ENCODE measurements at places on chromosomes 16 and 17. TPM values are rescaled to one million over a fixed set of nuclear protein-coding genes. Genes with fewer than 3 reads are reported as not detected.

PRAC1 gene
- not detected for total RNA-seq

GRCh38 chr17:83203472-83204221, 124.2 kb downstream of the METRNL start:
- H3K4me3 ChIP-seq, result no peak overlapping the region
- no peaks in the 10 kb centered on the region for H3K36me3 ChIP-seq
- DNase-seq, result no peak
- H3K27me3 ChIP-seq, result no peaks in the 10 kb centered on the region
- H3K4me1 ChIP-seq, result peaks cover 23% of the 10 kb centered on the region

- no peak for DNase-seq
- H3K4me3 ChIP-seq, result no peak overlapping the region
- no peaks in the 10 kb centered on the region for H3K27me3 ChIP-seq
Measured at GRCh38 chr16:4501071-4501478, 24.9 kb downstream of the HMOX2 start.

NAT9 gene
- total RNA-seq, result 35.4 TPM

- no peaks in the 10 kb centered on the region for H3K36me3 ChIP-seq
- no peak overlapping the region for H3K4me3 ChIP-seq
- no peaks in the 10 kb centered on the region for H3K27me3 ChIP-seq
- DNase-seq, result no peak
- H3K27ac ChIP-seq, result no peak overlapping the region
Measured at GRCh38 chr16:65524997-65525396, 403.1 kb upstream of the CDH11 start.

DNA sequence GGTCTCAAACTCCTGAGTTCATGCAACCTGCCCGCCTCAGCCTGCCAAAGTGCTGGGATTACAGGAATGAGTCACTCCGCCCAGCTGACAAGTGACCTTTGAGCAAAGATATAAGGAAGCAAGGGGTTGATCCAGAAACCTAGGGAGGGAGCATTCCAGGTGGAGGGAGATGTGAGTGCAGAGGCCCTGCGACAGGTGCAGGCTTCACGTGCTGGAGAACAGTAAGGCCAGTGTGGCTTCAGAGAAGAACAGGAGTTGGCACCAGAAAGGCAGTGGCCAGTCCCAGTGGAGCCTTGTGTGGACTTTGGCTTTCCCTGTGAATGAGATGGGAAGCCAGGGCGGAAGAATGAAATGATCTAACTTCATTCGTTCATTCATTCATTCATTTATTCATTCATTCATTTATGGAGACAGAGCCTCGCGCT, 73.6 kb upstream of the HAS3 start:
- no peak for DNase-seq
- H3K4me3 ChIP-seq, result no peak overlapping the region
- H3K36me3 ChIP-seq, result peaks cover 17% of the 10 kb centered on the region
- no peak overlapping the region for H3K27ac ChIP-seq
- no peaks in the 10 kb centered on the region for H3K4me1 ChIP-seq

KRT17 gene
- total RNA-seq, result not detected

GRCh38 chr16:55506083-55506482, 2.8 kb upstream of the LPCAT2 start:
- no peak overlapping the region for H3K27ac ChIP-seq
- peaks cover 18% of the 10 kb centered on the region for H3K27me3 ChIP-seq
- no peaks in the 10 kb centered on the region for H3K36me3 ChIP-seq
- no peak for DNase-seq
- H3K4me1 ChIP-seq, result no peaks in the 10 kb centered on the region

GRCh38 chr16:1345087-1345486, 6.6 kb downstream of the TSR3 start:
- DNase-seq, result no peak
- peaks cover 20% of the 10 kb centered on the region for H3K4me1 ChIP-seq

DNA sequence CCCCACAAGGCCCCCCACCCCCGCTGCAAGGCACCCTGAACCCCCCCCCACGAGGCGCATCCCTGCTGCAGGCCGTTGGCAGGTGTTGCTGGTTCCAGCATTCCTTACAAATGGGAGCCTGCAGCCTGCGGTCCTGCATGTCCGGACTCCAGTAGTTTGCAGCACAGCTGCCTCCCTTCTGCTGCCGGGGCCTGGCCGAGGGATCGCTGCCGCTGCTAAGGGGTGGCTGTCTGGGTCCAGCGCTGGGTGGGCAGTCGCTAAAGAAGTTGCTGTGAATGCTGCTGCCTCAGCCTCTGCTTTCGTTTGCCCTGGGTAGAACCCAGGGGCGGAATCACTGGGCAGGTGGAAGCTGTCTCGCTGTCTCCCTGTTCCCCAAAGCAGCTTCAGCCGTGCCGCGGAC, 11.8 kb downstream of the UTS2R start:
- DNase-seq, result no peak
- no peaks in the 10 kb centered on the region for H3K4me1 ChIP-seq
- no peak overlapping the region for H3K4me3 ChIP-seq
- no peaks in the 10 kb centered on the region for H3K27me3 ChIP-seq

HAP1 gene
- 2.1 TPM for total RNA-seq

DNA sequence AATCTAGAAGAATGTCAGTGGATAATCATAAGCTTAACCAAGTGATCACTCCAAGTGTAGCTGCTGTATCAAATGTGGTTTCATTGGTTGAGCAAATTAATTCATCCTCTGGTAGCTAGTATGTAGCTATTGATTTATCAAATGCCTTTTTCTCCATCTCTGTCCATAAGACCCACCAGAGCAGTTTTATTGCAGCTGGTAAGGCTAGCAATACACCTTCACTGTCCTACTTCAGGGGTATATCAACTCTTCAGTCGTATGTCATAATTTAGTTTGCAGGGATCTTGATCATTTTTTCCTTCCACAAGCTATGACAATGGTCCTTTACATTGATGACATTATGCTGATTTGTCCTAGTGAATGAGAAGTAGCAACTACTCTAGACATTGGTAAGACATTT, 158.8 kb downstream of the PRKCB start:
- H3K27me3 ChIP-seq, result no peaks in the 10 kb centered on the region
- H3K36me3 ChIP-seq, result peaks cover 15% of the 10 kb centered on the region
- no peak for DNase-seq
- H3K4me3 ChIP-seq, result no peak overlapping the region
- H3K27ac ChIP-seq, result no peak overlapping the region

DNA sequence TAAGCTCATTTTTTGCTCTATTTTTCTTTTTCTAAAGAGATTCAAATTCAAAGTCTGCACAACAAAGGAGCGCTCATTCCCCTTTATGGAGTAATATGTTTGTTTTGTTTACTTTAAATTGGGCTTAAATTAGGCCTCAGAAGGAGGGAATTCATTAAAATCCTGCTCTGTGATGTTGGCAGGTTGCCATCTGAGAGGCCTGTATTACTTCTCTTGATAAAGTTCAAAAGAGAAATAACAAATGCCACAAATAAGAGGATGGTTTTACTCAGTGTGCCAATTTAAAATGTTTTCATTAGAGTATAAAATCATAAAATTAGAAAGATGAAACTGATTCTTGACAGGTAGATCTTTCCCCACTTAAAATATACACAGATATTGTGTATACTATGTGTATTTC, 54.5 kb upstream of the HLF start:
- DNase-seq, result no peak
- H3K4me1 ChIP-seq, result no peaks in the 10 kb centered on the region
- H3K4me3 ChIP-seq, result no peak overlapping the region
- no peak overlapping the region for H3K27ac ChIP-seq
- H3K36me3 ChIP-seq, result no peaks in the 10 kb centered on the region
- H3K27me3 ChIP-seq, result no peaks in the 10 kb centered on the region

DNA sequence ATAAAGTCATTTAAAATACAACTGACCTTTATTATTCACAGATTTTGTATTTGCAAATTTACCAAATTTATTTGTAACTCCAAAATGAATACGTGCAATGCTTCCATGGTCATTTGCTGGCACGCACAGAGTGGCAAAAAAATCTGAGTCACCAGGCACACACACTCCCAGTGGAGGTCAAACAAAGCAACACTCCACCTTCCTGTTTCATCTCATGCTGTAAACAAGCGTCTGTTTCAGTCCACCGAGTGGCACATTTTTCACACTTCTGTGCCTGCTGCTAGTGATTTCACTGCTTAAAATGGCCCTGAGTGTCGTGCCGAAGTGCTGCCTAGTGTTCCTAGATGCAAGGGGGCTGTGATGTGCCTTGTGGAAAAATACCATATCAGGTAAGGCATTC, 17.8 kb upstream of the ITGAE start:
- peaks cover 86% of the 10 kb centered on the region for H3K36me3 ChIP-seq
- no peak overlapping the region for H3K4me3 ChIP-seq
- no peak for DNase-seq

GAN gene
- total RNA-seq, result 14.0 TPM

DNA sequence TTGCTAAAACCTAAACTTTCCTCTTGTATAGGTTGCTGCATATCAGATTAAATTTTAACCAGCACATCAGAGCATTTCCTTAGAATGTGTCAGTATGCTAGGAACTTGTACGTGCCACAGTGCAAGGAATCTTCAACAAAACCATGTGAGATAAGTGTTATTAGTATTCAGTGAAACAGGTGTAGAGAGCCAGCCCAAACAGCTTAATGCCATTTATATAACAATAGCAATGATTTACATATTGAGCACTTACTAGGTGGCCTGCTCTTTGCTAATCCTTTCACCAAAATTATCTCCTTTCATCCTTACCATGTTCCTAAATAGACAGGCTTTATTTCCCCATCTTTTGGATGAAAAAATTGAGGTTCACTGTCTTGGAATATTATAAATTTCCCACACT, 485.7 kb downstream of the HS3ST4 start:
- DNase-seq, result no peak
- no peaks in the 10 kb centered on the region for H3K4me1 ChIP-seq
- no peak overlapping the region for H3K4me3 ChIP-seq

DNA sequence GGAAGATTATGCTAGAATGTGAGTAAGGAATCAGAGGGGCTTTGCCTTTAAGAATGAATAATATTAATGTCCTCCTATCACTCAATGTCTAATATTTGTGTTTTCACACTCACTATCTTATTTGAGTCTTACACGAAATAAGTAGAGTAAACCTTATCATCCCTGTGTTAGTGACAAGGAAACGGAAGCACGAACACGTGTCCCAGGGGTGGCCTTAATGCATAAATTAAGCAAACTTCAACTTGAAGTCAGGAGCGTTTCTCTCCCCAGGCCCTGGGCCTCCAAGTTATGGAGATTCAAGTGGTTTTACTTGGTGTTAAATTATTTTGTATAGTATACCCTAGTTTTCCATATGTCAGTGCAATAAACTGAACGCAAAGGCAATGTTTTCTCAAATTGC, 96.0 kb downstream of the WDR59 start:
- no peaks in the 10 kb centered on the region for H3K4me1 ChIP-seq
- no peak overlapping the region for H3K27ac ChIP-seq
- peaks cover 72% of the 10 kb centered on the region for H3K36me3 ChIP-seq
- no peak for DNase-seq
- no peak overlapping the region for H3K4me3 ChIP-seq
- no peaks in the 10 kb centered on the region for H3K27me3 ChIP-seq

STH gene
- total RNA-seq, result not detected

FOXN1 gene
- total RNA-seq, result not detected

GRCh38 chr16:4859900-4860255, 12.6 kb downstream of the UBN1 start:
- peaks cover 69% of the 10 kb centered on the region for H3K36me3 ChIP-seq
- H3K27ac ChIP-seq, result no peak overlapping the region
- no peaks in the 10 kb centered on the region for H3K27me3 ChIP-seq
- H3K4me1 ChIP-seq, result no peaks in the 10 kb centered on the region
- no peak for DNase-seq

KCNJ18 gene
- total RNA-seq, result not detected

DNA sequence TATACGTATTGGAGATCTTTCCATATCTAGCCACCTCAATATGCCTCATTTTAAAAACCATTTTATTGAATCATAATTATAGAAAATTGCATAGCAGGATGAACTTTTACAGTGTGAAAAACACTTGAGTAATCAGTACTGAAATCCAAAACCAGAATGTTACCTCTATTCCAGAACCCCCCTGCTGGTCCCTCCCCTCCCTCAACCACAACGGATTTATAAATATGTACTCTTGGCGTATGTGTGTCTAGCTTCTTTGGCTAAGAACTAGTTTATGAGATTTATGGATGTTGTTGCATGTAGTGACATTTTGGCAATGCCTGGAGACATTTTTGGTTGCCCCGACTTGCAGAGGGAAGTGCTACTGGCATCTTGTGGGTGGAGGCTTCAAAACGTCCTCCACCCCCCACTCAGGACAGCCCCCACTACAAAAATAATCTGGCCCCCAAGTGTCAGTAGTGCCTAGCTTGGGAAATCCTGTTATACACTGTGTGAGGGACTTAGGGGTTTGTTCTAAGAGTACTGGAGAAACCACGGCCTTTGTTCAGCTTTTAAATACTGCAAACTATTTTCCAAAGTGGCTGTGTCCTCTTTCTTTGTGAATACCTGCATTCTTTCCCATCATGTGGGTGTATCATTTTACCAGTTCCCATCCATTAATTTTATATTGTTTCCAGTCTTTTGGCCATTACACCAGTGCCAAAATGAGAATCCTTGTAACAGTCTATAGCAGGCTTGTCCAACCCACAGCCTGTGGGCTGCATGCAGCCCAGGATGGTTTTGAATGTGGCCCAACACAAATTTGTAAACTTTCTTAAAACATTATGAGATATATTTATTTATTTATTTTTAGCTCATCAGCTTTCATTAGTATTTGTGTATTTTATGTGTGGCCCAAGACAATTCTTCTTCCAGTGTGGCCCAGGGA, 23.7 kb downstream of the ITPRIPL2 start:
- H3K4me1 ChIP-seq, result no peaks in the 10 kb centered on the region
- no peak overlapping the region for H3K27ac ChIP-seq
- H3K27me3 ChIP-seq, result no peaks in the 10 kb centered on the region
- no peaks in the 10 kb centered on the region for H3K36me3 ChIP-seq

TUBB3 gene
- total RNA-seq, result 1.8 TPM

TEN1 gene
- total RNA-seq, result 17.3 TPM

SP2 gene
- 35.0 TPM for total RNA-seq

- H3K36me3 ChIP-seq, result no peaks in the 10 kb centered on the region
- peak overlapping the region; percentile 79 for H3K27ac ChIP-seq
- H3K27me3 ChIP-seq, result no peaks in the 10 kb centered on the region
- no peak for DNase-seq
Measured at GRCh38 chr16:53704445-53704813, 473 bp downstream of the FTO start.

Measured in CD4-positive, CD25-positive, alpha-beta regulatory T cell (primary cell).